ENCODE measurements at places on chromosomes 16 and 17.

DNA sequence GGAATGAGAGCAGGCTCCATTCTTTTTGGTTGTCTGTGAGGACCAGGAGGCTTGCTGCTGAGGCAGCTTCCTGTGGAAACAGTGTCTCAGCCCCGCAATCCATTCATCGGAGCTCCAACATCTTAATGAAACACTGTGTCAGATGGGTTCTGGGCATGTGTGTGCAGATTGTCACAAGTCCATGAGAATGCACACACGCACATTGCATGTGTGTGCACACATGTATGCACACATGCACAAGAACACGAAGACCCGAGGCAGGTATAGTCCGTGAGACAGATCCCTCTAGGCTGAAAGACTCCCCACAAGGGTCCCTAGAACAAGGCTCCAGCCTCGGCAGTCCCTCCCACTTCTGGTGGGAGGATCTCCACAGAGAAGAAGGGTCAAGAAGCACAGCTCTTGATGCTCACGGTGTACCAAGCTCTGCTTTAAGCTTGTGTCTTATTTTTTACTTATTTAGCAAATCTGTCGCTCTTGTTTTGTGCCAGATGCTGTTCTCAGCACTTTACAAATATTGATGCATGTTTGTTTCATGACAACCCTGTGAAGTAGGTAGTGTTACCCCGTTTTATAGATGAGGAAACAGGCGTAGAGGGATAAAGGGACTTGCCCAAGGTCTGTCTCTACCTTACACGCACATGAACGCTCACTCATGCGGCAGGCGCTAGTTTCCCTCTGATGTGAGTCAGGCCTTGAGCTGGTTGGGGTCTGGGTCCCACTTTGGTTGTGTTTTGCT, 213.1 kb downstream of the SEC14L1 start:
- DNase-seq, result no peak

DNA sequence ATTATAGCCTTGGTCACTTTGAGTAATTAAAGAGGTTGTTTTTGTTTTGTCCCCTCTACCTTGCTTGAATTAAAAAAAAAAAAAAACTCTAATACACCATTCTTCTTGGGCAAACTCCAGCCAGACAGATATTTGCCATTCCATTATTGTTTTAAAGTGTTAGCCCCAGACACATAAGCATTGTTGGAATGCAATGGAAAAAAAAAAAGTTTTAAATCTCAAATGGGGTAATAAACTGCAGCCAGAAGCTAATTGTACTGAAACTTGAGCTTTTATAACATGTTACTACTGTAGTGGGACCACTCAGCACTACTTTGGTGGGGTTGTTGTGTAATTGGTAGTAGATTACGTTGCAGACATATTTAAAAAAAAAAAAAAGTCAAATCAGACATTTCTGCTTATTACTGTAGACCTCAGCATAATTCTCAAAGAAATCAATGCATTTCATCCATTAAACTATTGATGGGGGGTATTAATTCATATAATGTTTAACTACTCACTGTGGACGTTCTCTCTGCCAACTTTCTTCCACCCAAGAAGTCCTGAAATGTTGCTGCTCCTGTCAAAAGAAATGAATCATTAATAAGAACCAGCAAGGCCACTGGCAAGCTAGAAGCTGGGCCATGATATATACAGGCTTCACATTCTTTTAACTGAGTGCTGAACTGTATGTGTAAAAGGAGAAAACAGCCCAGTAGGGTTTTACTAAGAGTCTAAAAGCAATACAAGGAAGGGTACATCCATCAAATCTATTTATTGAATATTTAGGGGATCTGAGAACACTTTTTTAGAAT, 626.6 kb upstream of the SOX9 start:
- DNase-seq, result no peak

- DNase-seq, result no peak
Measured at GRCh38 chr16:4591191-4591590, 23.5 kb downstream of the UBALD1 start.

- DNase-seq, result no peak
Measured at GRCh38 chr17:17504341-17505140, 8.3 kb upstream of the RASD1 start.

GRCh38 chr17:74872313-74873036, at the start of gene FDXR:
TSS of gene FDXR (minus strand) at chr17:74872994. CDS start at chr17:74872944, 50 bp downstream.
- DNase-seq, result no peak

- DNase-seq, result no peak
Measured at GRCh38 chr16:54053891-54054820, 232.4 kb downstream of the IRX3 start.

- DNase-seq, result no peak
Measured at GRCh38 chr17:29777663-29778062, 152.4 kb downstream of the SSH2 start.

Measured in kidney capillary endothelial cell (primary cell).